ENCODE measurements at places on chromosomes 4 and X.
A peak's percentile ranks its signal among the peaks of the same experiment; 100 is the strongest.

DNA sequence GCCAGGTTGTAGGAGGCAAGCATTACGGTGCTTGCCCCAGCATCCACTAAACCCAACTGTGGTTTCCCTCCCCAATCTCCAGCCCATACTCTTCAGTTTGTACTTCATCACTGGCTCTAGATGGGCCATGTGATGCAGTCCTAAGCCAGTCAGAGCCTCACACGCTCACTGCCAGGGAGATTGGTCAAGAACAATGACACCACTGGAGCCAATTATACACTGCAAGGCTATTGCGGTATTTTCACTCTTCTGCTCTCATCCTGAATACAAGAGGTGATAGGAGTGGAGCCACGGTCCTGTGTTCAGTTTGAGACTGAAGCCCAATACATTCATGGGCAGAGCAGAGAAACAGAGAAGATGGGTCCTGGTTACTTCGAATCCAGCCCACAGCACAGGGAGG, 58.4 kb downstream of the SEPSECS start:
- DNase-seq: no peak

GRCh38 chrX:15946783-15947580, 92.4 kb upstream of the AP1S2 start:
- DNase-seq: no peak

- DNase-seq: no peak
Observed at GRCh38 chr4:169604131-169604900, 8.1 kb downstream of the NEK1 start.

GRCh38 chr4:176052744-176053143, 12.9 kb upstream of the WDR17 start:
- no peak for DNase-seq

DNA sequence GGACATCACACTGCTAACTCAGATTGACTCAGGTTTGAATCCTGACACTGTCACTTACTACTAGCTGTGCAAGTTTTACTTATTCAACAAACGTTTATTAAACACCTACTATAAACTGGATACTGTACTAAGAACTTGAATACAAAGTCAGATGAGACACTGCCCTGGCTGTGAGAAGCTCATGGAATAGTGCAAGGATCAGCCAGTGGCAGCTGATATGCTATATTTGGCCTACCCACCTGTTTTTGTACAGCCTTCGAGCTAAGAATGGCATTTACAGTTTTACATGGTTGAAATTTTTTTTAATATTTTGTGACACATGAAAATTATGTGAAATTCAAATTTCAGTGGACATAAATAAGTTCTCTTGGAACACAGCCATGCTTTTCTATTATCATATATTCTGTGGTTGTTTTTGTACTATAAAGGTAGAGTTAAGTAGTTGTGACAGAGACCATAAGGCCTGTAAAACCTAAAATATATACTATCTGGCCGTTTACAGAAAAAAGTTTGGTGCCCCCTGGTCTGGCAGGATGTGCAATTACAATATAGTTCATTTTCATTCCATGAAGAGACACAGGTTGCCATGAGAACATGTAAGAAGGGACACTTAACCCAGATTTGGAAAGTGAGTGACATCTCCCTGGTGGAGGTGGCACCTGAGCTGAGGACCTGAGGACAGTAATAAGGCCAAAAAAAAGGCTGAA, 3.4 kb upstream of the SEC24D start:
- DNase-seq: no peak

DNA sequence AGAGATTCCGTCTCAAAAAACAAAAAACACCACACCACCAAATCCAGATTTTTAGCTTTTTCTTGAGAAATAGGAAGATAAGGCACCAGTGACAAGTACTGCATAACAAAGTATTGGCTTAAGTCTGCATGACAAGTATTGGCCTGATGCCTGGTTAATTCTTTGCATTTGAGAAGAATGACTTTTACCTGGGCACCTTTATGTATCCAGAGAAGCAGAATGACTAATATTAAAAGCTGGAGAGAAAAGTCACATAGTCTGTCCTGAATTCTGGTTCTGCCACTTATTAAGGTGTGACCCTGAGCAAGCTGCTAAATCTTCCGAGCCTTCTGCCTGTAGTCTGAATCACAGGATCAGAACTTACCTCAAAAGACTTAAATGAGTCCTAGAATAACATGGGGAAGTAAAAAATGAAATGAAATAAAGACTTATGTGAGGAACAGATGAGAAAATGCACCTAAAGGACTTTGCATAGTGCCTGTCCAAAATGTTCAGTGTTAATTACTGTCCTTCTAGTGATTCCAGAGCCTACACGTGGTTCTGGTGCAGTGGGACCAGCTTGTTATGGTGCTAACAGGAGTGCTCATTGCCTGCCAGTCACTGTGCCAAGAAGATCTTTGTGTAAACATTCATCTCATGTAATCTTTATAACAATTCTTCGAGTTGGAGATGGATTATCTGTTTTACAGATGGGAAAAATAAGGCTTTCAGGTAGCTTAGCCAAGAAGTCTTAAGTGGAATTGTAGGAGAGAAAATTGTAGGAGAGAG, 31.6 kb downstream of the UGDH start:
- no peak for DNase-seq

- DNase-seq: no peak
Observed at GRCh38 chr4:17103231-17103630, 204.8 kb upstream of the LDB2 start.

DNA sequence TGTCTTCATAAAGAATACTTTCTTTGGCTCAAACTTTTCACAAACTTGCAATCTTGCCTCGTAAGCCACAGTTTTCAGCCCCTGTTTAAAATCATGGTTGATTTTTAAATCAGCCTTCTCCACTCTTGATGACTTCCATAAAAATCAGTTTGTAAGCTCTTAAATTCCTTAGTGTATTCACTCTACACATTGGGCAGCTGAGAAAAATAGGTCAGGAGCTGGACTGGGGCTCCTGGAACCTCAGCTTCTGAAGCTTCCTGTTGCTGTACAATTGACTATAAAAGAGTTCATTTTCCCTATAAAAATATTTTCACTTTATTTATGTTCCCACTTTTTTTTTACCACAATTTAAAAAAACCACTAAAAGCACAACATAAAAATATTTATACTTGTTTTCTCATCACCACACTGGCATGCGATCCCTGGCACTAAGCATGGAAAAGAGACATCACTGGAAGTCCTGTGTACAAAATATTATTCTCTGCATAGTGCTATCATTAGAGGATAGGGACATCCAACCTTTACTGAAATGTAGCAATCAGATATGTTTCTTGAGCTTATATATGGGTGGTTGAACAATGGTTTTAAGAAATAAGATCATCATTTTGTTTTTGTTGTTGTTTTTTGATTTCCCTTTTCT, 345.7 kb downstream of the FBXO8 start:
- DNase-seq: no peak

GRCh38 chrX:130834149-130834548, 68.9 kb downstream of the ENOX2 start:
- no peak for DNase-seq

GRCh38 chr4:143358419-143358818, 21.7 kb downstream of the GAB1 start:
- DNase-seq: no peak

GRCh38 chrX:129782706-129783105, 3.0 kb downstream of the SASH3 start:
- no peak for DNase-seq

DNA sequence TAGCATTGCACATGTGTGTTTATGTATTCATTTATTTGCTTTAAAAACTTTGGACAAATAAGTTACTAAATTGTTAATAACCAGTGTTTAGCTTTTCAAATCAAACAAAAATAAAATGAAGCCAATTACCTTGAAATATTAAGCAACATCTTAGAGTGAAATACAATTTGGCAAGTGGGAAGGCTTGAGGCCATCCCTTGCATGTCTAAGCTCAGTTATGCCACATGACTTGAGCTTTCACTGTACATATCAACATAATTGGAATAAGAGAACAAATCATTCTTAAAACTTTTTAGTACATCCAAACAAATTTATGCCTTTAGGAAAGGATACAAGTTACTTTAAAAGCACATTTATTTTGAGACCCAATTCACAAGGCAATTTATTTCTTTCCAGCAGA, 640.6 kb downstream of the SPRY1 start:
- DNase-seq: no peak

DNA sequence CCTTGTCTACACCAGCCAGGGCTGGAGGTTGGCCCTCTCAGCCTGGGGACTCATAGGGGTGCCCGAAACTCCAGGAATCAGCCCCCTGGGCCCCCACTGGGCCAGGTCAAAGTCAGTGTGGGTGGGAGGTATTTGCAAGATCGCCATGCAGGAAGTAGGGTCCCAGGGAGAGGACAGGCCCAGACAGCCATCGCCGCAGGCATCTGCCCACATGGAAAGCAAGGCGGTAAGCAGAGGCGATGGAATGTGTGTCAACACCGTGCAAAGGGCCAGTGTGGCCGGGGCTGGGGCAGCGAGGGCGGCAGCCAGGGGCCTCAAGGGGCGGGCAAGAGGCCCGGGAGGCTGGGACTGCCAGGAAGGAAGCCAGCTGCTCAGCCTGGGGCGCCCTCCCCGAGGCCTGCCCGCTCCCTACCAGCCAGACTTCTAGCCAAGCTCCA, 19.3 kb upstream of the DUSP9 start:
- no peak for DNase-seq

GRCh38 chr4:127580300-127580699, 52.5 kb upstream of the INTU start:
- DNase-seq: no peak

DNA sequence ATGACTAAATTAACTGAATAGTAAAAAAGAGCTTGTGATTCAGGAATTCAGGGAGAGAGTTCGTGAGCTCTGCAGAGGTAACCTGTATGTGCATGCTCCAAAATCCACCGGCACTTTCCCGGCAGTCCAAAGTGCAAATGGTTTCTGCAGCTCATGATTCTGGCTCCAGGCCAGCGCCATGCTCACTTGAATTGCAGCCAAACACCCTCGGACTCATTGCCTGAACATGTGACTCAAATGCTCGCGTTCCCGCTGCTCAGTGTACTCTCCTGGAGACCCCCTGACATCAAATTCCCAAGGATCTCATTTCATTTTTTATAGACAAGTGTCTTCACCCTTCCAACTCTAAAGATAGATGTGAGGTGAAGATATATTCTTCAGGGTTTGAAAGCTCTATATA, 44.1 kb upstream of the SH3RF1 start:
- no peak for DNase-seq

- no peak for DNase-seq
Observed at GRCh38 chr4:153205757-153206156, 1.5 kb downstream of the TRIM2 start.

GRCh38 chr4:92307181-92307580, 3.4 kb downstream of the GRID2 start:
- no peak for DNase-seq

DNA sequence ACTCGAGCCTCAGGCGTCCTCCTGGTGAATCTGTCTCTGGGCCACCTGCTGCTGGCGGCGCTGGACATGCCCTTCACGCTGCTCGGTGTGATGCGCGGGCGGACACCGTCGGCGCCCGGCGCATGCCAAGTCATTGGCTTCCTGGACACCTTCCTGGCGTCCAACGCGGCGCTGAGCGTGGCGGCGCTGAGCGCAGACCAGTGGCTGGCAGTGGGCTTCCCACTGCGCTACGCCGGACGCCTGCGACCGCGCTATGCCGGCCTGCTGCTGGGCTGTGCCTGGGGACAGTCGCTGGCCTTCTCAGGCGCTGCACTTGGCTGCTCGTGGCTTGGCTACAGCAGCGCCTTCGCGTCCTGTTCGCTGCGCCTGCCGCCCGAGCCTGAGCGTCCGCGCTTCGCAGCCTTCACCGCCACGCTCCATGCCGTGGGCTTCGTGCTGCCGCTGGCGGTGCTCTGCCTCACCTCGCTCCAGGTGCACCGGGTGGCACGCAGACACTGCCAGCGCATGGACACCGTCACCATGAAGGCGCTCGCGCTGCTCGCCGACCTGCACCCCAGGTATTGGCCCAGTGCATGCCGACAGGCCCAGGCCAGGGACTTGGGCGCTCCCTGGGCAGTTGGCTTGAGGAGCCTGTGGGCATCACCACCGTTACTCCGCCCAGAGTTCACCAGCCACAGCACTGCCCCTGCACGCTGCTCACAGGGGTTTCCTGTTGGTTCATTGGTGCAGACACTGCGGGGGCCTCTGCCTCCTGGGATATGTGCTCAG, 1.1 kb downstream of the GPR78 start:
- peak; percentile 4 for DNase-seq

- DNase-seq: no peak
Observed at GRCh38 chrX:153901753-153902140, 2.7 kb upstream of the AVPR2 start.

DNA sequence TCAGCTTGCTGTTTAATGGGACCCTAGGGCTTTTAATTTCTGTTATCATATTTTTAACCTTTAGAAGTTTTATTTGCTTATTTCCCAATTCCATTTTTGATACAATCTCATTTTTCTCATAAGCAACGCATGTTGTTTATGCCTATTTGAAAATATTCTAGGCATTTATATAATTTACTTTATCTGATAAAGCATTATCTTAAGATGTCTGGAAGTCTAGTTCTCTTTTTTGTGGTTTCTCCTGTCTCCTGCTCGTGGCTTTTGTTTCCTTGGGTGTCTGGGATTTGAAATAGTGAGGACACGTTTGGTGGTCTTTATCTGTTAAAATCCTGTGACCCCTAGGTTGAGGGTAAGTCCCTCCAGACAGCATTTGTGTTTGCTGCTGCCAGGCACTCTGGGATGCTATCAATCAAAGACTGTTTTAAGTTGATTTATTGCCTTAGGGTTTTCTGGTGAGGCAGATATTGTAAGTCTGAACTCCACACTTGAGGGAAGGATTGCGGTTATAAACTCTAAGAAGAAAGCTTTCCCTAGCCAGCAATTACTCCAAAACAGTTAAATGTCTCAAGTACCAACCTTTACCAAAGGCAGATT, 208.0 kb downstream of the PRDM5 start:
- no peak for DNase-seq

DNA sequence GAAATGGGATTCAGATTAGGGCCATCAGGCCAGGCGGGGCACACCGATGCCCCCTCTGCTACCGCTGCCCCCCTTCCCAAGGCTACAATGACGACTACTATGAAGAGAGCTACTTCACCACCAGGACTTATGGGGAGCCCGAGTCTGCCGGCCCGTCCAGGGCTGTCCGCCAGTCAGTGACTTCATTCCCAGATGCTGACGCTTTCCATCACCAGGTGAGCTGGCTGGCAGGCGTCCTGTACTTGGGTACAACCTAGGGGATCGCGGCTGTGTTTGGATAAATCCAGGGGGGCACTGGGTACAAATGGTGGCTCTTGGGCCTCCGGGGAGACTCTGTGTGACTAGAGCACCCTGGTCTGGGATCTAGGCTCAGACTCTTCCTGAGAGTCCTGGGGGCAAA, 1.1 kb downstream of the EMD start:
- DNase-seq: no peak

- no peak for DNase-seq
Observed at GRCh38 chr4:3481113-3481531, 18.0 kb downstream of the DOK7 start.

DNA sequence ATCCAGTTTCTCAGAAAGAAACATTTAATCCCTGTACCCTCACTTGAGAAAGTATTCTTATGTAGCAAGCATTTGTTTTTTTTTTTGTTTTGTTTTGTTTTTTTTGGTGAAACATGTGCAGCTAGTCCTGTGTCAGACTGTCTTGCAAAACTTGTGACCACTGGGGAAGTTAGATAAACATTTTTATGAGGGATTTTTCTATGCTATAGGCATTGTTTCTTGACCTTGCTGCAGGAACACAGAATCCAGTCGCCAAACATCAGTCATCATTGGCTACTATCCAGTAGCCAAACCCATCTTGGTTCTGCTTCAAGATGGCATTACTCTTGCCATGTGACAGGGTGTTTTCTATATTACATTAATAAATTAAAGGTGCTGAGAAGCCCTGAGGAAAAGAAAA, 7.7 kb upstream of the MAPK10 start:
- DNase-seq: no peak

- DNase-seq: no peak
Observed at GRCh38 chr4:181966104-181966551, 277.1 kb upstream of the TENM3 start.

GRCh38 chr4:174856926-174857800, 28.1 kb upstream of the GLRA3 start:
- no peak for DNase-seq

All from 8988T (cell line).